NCI-H526 treated with DMSO at 0.1 percent for 48 hours (cell line): ENCODE measurements at places on chromosomes 7 and 10.

DNA sequence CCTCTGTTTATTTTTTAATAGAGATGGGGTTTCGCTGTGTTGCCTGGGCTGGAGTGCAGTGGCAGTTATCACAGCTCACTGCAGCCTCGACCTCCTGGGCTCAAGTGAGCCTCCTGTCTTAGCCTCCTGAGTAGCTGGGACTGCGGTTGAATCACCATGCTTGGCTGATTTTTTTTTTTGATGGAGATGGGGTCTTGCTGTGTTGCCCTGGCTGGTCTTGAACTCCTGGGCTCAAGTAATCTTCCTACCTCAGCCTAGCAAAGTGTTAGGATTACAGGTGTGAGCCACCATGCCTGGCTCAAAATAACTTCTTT lies 8.1 kb downstream of the DYNC2I1 start:
- no peak for DNase-seq

GRCh38 chr10:775245-776075 lies 86.0 kb upstream of the DIP2C start:
- DNase-seq = no peak

DNA sequence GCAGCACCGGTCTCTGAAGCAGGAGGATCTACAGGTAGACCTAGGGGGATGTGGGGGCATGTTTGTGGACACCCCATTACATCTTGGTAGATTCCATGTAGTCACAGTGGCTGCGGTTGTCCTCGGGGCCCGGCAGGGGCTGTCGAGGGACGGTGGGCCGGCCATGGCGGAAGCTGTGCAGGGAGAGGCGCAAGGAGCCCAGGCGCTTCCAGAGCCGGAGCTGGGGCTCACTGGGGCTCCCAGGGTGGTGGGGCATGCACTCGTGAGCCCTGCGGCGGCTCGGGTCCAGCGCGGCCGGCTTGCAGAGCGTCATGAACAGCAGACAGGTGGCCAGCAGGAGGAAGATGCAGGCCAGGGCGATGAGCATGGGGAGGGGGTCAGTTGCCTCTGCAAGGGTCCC lies 3.7 kb downstream of the C10orf105 start:
- no peak for DNase-seq

DNA sequence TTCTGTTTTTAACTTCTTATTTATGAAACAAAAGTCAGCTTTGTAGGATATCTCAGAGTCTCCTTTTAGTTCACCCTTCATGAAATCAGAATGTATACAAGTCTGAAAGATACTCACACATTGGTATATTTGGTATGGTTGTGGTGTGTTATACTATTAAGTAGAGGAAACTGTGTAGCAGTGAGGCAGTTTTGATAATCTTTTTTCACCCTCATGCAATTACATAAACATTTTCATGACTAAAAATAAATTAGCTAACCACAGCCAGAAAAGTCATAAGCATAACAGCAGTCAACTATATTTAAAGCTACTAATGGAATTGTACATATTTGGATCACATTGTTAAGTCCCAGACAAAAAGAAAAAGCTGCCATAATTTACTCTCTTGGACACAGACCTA lies 62.1 kb downstream of the FAM185A start:
- DNase-seq = no peak

DNA sequence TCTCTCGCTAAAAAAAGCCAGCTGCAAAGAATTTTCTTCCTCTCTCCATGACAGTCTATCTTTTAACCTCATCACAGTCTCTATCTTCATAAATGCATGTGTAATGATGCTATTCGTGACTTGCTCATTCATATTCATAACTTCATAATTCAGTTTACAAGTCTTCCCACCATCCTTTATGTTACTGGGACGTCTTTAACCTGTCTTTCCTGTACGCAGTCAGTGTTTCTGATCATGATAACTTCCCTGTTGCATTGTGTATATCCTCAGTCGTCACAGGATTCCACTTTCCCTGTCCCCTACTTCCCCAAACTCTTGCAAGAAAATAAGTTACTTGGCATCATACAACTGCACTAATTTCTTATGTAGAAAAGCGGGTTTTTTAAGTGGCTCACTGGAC lies 165.6 kb upstream of the ASAH2 start:
- DNase-seq = no peak

DNA sequence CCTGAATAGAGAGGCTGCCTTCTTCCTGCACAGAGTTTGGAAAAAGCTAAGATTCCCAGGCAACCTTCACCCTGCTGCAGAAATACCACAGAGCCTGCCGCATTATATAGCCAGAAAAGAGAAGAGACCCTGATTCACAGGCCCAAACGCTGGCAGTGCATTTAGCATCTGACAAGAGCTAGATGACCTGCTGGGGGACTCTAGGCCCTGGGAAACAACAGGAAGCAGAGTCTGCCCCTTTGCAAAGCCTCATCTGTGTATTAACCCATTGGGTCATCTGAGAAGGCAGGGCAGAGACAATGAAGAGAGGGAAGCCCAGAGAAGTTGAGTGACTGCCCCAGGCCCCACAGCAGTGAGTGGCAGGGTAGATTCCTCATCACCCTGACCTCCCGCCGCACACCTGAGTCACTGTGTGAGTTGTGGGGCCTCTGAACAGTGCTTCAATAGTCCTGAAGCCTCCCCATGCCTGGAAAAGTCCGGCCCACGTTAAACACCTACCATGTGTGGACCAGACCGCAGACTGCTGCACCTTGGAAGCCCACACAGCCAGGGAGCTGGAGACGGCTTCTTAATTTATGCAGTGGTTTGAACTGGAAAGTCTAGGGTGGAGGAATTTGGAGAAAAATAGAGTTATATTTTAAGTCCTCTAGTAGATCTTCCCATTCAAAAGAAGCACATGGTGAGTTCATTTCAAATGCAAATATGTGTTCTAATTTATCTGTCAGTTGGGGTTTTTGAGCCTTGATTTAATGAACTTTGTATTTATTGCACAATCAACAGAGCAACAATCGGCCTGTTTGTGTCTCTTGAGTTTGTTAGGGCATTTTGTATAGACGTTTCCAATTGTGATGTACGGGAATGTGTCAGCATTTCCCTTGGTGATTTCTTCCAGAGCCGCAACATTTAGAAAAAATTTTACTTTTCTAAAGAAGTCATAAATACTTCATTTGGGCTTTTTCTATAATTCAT lies 80.4 kb upstream of the GPR26 start:
- DNase-seq = no peak

DNA sequence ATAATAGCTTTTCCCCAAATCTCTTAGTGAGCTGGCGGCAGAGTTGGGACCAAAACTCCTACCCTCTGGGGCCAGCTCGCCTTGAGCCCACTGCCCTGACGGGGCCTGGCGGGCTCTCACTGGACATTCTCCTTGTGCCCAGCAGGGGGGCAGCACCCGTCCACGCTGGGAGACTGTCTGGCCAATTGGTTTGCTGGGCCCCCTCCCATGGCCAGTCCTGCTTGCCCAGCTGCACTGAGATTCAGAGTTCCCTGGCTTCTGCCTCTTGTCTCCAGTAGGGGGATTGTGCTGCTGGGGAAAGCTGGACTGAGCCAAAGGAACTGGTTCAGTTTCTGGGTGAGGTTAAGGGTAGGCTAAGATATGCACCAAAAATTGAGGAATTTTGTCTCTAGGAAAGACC lies 59.8 kb downstream of the RAMP3 start:
- no peak for DNase-seq

DNA sequence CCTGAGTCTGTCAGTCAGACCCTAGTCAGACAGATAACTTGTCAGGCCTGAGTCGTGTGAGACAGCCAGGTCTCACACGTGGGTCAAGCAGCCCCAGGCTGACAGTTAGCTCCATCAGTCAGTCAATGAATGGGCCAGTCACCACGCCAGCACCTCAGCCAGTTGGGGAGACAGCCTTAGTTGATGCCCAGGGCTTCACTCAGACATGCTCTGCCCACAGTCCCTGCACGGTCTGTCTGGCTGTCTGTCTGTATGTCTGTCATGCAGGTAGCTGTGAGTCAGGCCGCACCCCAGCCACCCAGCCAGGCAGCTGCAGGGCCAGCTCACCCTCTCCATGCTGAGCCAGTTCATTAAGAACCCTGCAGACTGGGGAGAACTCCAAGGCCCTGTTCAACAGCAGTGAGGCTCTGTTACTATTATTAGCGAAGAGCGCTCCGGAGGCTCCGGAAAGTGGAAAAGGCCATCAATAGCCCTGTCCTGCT lies 141.1 kb upstream of the PCBD1 start:
- DNase-seq = no peak

- DNase-seq = no peak
Observed at GRCh38 chr7:95669513-95669912, 73.2 kb upstream of the PDK4 start.

- DNase-seq = no peak
Observed at GRCh38 chr7:138325434-138325833, 134.6 kb upstream of the TRIM24 start.

DNA sequence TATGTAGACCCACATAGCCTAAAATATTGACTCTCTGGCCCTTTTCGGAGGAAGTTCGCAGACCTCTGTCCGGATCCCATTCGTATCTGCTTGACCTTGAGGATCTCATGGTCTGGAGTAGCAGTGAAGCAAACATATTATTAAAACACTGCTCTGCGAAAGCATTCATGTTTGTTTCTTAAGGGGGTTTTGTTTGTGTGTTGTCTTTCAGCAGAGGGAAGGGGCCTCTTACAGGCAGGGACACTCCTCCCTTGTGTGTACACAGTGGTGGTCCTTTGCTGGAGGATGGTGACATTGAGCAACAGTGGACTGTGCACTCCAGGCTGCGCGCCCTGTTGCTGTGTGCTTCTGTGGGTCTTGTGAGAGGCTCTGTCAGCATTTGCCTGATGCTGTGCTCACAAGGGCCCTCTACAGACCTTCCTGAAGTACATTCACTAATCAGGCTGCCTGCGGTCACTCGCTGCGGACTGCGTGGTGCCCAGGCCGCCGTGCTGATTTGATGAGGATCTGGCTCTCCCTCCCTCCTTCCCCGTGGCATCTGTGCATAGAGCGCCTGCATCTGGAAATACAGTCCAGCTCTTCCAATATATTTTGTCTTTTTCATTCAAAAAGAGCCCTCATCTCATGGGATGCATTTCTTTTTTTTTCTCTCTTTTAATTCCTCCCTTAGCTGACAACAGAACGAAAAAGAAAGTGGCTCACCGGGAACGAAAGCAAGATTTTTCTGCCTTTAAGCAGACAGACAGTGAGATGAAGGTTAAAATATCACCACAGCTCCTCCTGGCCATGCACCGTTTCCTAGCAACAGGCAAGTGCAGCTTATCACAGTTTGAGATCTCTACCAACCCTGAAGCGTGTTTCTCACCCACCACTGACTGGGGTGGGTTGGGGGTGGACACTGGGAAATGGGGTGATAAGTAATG lies 135.8 kb downstream of the CNNM2 start:
- DNase-seq = peak; percentile 65

DNA sequence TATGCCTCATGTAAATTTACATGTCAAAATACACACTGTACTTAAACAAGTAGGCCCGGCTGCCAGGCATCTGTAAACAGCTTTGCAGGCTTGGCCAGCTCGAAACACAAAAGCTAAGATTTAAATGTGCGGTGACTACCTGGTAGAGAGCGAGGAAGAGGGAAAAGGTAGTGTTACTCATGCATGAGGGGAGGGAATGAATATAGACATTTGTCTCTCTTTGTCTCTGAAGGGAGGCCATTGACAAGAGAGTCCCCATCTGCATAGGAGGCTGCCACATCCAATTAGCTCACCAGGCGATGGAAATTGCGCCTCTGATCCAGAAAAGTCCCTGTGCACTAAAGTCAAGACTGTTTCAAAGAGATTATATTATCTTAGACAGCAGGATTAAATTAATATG lies 535.8 kb downstream of the PTPRN2 start:
- peak; percentile 96 for DNase-seq

DNA sequence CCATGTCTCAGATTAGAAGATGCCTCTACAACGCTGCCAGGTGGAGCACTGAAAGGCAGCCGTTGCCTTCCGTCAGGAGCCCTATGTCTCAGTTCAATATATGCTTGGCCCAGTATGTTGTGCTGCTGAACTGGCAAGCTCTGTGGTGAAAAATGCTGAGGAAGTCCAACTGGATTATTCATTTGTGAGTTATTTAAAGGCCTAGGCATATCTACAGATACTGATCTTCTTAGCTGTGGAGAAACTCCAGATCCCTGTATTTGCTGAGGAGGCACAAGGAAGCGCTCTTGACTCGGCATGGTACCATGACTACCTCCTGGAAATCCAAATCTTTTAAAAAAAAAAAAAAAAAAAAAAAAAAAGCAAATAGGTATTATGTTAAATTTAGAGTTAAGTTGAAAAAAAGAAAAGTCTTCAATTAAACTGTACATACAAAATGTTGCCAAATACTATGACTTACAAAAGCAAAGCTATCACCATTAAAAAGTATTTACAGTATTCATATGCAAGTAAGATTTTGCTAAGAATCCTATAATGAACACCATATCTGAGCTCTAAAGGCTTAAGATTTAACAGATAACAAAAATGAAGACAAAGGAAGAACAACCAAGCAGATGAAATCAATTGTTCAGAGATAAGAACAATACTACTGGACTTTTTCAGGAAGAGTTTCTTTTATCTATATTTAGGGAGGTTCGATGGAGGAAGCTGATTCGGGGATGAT lies 152.4 kb downstream of the GALNT11 start:
- no peak for DNase-seq

- no peak for DNase-seq
Observed at GRCh38 chr7:99677648-99678045, 2.1 kb downstream of the CYP3A5 start.

DNA sequence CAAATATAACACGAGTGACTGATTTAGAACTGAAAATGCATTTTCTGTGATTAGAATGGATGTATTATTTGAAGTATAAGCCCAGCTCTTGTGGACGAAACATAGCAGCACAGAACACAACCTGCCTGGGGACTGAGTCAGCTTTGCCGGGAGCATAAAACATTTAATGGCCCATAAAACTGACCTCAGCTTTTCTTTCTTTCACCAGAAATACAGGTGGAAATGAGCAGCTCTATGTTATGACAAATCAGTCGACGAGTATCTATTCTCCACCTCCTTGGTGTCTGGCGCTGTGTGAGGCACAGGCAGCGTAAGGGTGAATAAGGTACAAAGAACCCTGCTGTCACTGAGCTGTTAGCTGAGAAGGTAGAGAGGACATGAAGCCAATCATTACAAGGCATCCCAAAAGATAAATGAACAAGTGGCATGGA lies 471.6 kb upstream of the AKR1E2 start:
- no peak for DNase-seq
